ENCODE measurements at places on chromosomes 1 and 21.

DNA sequence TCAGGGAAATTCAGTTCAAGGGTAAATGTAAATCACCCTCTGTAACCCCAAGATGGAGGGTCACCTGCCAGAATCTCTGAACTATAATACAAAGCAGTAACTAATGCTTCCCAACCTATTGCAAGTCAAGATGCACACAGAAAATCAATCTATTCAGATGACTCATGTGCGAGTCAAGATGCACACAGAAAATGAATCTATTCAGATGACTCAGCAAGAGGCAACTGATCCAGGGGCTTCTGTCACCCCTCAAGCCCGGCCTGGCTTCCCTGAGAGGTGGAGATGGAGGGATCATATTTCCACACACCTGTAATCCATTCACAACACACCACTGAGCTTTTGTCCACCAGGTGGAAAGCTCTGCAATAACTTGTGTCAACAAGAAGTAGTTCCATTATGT, 17.4 kb upstream of the HIVEP3 start:
- no peak for DNase-seq

GRCh38 chr1:224811564-224811963, 117.9 kb upstream of the DNAH14 start:
- DNase-seq = no peak

DNA sequence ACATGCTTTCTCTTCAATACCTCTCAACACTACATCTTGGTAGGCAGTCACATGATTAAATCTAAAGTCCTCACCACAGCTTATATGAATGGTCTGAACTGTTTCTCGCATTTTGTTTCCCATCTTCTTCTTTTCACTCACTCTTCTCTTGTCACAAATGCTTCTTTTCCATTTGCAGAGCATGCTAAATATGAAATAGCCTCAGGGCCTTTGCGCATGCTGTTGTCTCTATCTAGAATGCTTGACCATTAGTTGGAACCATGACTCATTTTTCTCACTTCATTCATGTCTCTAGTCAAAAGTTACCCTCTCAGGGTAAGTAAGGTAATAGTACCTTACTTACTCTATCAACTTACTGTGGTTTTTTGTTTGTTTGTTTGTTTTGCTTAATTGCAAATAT, 239.7 kb downstream of the PTPRC start:
- DNase-seq = no peak

DNA sequence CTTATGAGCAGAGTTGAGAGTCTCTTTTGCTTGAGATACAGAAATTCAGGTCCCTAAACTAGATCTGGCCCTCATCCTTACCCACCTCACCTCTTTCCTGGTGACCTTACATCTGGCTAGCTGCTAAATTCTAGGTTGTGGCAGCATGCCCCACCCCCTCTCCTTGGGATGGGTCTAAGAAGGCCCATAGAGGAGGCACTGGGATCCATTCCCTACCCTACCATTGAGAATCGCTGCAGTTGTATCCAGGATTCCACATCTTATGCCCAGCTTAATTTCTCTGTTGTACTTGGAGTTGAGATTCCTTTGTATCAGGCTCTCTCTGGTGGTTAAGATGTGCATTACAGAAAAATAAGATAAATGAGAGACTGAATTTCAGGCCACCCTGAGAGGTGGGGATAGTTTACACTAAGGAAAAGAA, 9.5 kb upstream of the TMEM39B start:
- peak; percentile 59 for DNase-seq

GRCh38 chr1:6239950-6240768, 3.8 kb upstream of the HES3 start:
- no peak for DNase-seq

GRCh38 chr1:41351262-41352151, 9.7 kb upstream of the FOXO6 start:
- DNase-seq = no peak

- no peak for DNase-seq
These were observed 383.7 kb upstream of the CAMK1G start for GRCh38 chr1:209199822-209200221.

GRCh38 chr1:241637046-241637590, 3.1 kb downstream of the CHML start:
- no peak for DNase-seq

- DNase-seq = no peak
These were observed 536.6 kb upstream of the CXADR start for GRCh38 chr21:16976193-16976592.

DNA sequence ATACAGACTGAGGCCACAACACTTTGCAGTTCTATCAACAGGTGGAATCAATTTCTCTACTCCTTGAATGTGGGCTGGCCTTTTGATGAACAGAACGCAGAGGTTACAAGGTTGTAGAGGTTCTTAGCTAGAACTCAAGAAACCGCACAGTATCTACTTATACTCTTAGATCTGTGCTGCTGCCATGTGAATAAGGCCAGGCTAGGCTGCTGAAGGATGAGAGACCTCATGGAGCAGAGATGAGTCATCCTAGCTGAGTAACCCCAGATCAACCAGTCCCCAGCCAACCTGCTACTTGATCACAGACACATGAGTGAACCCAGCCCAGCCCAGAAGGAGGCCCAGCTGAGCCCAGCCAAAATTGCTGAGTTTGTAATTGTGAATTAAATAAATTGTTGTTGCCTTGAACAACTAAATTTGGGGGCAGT, 35.3 kb upstream of the BCAR3 start:
- DNase-seq = no peak

DNA sequence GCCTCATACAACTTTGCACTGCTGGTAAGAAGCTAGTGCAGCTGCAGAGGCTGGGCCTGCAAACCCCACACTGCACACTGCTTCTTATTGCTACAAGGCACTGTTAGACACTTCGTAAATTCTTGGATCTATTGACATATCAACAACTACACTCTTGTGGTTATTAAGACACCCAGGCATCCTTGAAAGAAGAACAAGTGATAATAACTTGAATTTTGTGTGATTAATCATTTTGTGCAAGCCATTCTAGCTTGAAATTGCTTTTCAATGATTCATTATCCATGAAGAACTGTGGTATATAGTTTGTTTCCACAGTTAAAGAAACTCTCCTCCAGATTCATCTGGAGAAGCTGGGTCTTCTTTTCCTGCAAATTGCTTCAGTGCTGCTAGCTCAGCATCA, 33.7 kb upstream of the IFI44L start:
- no peak for DNase-seq

- peak; percentile 80 for DNase-seq
These were observed 5.4 kb upstream of the NEK2 start for GRCh38 chr1:211680752-211681327.

- DNase-seq = no peak
These were observed 48.4 kb upstream of the HOOK1 start for GRCh38 chr1:59766227-59766855.

GRCh38 chr1:204972426-204972825, 70.6 kb upstream of the CNTN2 start:
- DNase-seq = no peak

DNA sequence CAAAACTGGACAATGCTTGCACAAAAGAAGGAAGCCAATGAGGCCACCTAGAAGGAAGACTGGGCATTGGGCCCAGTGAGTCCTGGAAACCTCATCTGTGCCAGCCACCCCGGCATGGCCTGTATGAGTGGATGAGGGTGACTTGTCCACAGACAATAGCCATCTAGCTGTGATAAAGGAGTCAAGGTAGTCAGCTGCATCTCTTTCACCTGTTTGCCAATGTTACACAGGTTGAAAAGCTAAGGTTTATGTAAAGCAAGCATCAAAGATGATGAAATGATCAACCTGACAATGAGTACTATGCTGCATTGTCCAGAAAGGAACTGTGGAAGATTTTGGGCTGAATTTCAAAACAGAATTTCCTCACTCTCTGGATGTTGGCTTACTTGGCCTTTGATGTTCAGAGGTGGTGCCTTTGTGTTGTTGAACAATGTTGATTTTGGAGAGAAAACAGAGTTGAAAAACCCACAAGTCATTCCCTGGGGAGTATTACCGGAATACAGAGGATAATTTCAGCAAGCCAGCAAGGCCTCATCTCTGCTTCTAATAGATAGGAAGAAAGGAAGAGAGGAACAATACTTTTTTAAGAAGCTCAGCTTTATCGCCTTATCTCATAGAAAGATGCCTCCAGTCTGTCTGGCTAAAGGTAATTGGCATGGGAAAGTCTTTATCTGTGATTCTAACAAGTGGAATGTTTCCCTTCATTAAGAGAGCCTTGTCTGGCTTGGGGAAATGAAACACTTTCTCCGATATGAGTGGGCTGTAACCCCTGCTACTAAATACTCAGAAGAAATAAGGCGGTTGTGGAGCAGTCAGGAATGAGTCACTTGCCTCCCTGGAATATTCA, 11.4 kb upstream of the SELE start:
- DNase-seq = no peak

DNA sequence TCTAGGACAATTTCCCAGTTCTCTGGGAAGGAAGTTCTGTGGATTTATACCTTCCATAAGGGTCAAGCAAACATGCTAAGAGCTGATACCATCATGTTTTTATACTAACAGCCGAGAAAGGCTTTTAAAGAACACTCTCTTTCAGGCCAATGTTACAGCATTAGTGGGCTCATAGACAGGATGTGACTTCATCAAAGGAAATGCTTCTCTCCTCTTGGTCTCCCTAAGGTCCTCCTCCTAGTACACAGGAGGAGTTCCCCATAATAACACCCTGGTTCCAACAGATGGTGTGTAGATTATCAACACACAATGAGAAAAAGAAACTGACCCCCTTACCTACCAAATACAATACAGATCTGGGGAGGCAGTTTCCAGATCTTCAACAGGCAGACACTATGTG, 26.7 kb upstream of the GLIS1 start:
- no peak for DNase-seq

GRCh38 chr1:19447550-19447949, 37.8 kb downstream of the CAPZB start:
- DNase-seq = no peak

GRCh38 chr1:223494926-223495645, 101.9 kb downstream of the CCDC185 start:
- no peak for DNase-seq

DNA sequence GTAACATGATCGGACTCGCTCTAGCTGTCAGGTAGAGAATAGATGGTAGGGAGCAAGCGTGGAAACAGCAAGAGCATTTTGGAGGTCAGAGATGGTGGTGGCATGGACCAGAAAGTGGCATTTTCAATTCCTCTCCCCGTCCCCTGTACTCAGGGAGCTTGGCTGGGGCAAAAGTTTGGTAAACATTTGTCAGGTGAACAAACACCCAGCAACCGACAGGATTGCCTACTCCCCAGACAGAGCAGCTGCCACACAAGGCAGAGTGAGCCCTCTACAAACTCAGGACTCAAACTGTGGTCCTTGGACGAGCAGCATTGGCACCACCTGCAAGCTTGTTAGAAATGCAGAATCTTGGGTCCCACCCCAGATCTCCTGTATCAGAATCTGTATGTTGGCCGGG, 14.3 kb downstream of the PTAFR start:
- no peak for DNase-seq

DNA sequence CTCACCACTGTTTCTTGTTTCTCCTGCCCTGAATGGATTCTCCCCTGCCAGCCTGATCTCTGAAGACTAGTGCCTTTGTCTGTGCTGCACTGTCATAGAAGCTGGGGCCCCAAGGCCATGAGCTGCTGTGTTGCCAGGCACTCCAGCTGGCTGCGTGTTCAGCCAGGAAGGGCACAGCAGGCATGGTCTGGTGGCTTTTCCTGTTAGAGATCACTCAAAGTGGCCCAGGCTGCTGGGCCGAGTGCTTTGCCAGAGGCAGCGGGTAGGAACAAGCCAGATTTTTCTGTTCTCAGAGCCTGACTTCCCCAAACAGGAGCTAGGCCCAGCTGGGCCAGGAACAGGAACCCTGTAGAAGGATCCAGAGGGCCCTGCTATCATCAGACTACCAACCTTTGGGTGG, 5.2 kb downstream of the ADPRS start:
- DNase-seq = no peak

GRCh38 chr1:81725823-81726222, 74.9 kb upstream of the ADGRL2 start:
- DNase-seq = no peak

DNA sequence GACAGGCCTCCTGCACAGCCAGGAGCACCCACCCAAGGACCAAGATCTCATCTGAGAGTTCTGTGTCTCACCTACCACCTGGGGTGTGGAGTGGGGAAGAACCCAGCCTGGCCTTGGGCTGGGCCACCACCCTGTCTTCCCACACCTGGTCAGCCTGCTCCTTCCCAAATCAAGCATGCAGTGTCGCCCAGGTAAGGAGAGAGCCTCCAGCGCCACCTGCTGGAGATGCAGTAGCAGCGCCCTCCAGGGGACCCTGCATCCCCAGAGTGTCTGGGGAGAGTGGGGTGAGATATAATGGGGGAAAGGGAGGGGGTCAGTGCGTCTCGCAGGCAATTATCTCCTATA, 32.3 kb downstream of the KIAA2013 start:
- peak; percentile 89 for DNase-seq

GRCh38 chr1:44895919-44896734, 53.1 kb upstream of the PTCH2 start:
- no peak for DNase-seq

GRCh38 chr1:212586206-212587015, 22.1 kb upstream of the ATF3 start:
- DNase-seq = peak; percentile 72

DNA sequence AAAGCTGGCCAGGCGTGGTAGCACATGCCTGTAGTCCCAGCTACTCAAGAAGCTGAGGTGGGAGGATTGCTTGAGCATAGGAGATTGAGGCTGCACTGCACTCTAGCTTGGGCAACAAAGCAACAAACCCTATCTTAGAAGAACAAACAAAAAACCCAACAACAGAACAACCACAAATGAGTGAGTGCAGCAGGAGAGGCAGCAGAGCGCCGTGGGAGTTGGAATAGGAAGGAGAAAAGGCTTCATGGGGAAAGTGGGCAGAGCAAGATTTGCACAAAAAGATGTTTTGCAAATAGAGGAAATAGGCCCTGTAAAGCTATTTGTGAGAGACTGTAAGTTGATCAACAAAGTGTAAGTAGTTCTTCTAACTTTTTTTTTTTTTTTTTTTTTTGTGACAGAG, 19.6 kb downstream of the SMAP2 start:
- no peak for DNase-seq

GRCh38 chr21:32114419-32115035, 164.3 kb downstream of the MIS18A start:
- no peak for DNase-seq

Data from GM13976 (cell line).